Activated CD4-positive, alpha-beta T cell treated with anti-CD3 and anti-CD28 coated beads for 48 hours (primary cell): ENCODE measurements at places on chromosomes 1 and 21.

- peak; percentile 27 for DNase-seq
Measured at GRCh38 chr1:29122682-29123052, 1.0 kb downstream of the TMEM200B start.

DNA sequence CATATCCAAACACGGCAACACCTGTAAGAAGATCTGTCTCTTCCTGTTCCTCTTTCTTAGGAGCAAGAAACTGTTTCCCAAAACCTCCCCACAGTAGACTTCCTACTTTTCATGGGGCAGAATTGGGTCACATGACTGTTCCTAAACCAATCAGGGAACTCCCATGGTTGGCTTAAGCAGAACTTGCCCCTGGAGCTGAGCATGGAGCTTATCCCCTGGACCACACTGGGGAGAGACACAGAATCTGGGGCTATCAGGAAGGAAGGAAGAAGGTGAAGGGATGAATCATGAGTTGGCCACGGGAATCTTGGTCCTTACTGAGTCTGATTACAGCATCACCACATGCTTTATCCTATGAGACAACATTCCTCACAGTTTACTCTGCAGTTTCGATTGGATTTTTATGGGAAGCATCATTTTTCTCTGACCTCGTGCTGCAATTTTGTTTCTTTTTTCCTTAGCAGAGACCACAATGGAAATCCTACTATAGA is 81.8 kb downstream of the CDC7 start:
- DNase-seq, result no peak

DNA sequence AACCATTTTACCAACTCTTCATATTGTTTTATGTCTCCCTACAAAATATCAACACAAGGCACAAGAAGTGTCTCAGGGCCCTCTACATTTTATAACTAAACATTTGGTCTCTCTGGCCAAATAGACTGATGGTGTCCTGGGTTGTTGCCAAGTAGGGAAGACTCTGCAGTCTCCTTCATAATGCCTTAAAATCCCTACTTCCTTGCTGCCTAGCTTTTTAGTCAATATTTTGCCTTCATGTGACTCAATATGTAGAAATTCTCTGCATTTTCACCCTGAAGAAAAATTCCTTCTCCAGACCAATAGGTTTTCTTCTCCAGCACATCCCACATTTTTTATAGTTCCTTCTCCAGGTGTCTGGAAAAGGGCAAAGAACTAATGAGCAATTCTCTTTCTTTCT is 72.6 kb upstream of the IPO9 start:
- no peak for DNase-seq

GRCh38 chr1:177255411-177255810 is 84.7 kb downstream of the BRINP2 start:
- DNase-seq, result no peak

- DNase-seq, result no peak
Measured at GRCh38 chr1:51061231-51061918, 40.7 kb upstream of the C1orf185 start.

- no peak for DNase-seq
Measured at GRCh38 chr1:4778056-4778455, 123.6 kb downstream of the AJAP1 start.

- DNase-seq, result peak; percentile 71
Measured at GRCh38 chr1:36285443-36286101, 20.6 kb upstream of the SH3D21 start.

GRCh38 chr1:22677931-22678896 is 25.2 kb downstream of the C1QB start:
- no peak for DNase-seq

GRCh38 chr1:172609528-172609927 is 49.4 kb upstream of the FASLG start:
- no peak for DNase-seq

DNA sequence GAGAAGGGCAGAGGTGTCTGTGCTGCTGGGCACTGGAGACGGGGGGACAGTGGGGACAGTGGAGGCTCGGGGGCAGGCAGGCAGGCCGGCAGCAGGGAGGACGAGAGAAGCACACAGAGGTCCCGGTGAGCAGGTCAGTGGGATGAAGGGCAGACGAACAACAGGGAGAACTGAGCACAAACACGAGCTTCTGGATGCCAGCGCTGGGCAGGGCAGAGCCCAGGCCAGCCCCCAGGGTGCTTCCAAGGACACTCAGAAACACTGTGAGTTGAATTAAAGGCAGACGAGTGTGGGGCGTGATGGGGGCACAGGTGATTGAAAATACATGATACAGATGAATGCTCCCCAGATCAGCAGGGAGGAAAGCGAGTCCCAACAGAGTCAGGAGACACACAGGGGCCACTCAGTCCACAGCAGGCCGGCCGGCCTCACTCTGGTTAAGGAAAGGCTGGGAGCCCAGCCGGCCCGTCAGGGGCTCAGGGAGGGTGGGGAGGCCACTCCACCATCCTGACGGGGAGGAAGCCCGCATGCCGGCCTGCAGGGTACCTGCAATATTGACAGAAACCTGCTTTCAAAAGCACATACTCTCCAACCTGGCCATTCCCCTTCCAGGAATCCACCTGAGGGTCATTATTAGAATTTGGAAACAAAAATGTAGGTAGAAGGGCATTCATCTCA is 14.1 kb downstream of the SLC19A1 start:
- DNase-seq, result no peak

- no peak for DNase-seq
Measured at GRCh38 chr1:150576794-150577556, 2.4 kb downstream of the MCL1 start.

DNA sequence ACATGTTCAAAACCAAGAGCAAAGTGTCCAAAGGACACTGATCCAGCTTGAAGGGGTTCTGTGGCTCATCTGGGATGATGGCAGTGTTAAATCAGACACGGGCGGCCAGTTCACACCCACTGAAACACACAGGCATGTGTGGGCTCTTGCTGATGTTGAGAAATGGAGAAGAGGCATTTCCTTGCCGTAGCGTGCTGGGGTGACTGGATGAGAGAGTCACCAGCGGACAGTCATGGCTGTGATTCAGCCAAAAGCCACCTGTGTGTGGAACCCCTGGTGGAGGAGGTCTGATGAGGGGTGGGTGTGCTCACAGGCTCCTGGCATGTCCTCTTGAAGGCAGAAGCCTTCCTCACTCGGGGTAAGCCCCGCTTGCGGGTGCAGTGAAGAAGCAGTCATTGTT is 7.2 kb downstream of the C1orf35 start:
- no peak for DNase-seq

DNA sequence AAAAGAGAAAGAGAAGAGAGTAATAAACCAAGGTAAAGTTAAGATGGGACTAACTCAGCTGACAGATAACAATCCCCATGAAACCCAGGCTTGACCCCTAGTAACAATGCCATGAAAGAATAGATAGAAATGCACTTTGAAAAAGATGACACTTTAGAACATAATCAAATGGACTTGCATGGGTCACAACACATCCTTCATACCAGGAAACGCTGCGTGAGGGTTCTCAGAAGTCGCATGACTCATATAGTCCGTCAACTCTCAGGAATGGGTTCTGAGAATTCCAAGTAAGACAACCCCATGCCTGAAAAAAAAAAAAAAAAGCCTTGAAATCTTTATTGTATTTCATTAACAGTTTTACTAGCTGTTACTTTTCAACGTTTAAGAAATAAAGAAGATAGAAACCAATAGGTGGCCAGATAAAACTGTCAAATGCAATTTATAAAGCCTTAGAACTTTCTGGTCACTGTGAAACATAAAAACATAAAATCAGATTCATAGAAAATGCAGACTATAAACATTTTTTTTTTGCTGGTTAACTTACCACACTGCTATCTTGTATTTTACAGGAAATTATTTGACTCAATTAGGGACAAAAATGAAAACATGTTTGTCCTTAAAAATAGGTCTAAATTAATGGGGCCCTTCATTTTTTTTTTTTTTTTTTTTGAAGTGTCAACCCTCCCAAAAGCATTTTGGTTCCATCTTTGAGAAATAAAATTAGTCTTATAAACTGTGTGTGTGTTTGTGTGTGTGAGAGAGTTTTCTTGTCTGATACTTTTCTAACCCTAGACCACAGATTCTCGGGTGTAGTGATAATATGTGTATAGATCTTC is 202.1 kb downstream of the NCAM2 start:
- DNase-seq, result peak; percentile 8

DNA sequence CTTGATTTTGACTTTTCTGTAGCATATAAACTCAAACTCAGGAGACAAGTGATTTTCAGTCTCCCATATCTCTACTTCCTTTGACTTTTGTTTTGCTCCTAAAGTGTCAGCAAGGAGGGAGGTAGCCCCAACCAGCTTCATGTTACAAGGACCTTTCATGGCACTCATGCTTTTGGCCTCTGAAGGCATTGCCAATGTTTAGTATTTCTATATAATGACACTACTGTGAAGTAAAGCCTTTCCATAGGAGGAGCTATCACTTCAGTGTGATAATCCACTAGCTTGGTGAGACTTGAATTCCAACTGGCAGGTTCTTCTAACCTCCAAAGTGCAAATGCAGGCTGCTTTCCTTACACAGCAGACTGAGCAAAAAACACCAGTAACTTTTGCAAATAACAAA is 14.4 kb downstream of the COLGALT2 start:
- DNase-seq, result no peak

GRCh38 chr1:233879841-233880240 is 24.6 kb upstream of the SLC35F3 start:
- no peak for DNase-seq

GRCh38 chr1:29624320-29625083 is 388.2 kb downstream of the PTPRU start:
- no peak for DNase-seq

- DNase-seq, result no peak
Measured at GRCh38 chr1:91844862-91845528, 41.0 kb downstream of the TGFBR3 start.

DNA sequence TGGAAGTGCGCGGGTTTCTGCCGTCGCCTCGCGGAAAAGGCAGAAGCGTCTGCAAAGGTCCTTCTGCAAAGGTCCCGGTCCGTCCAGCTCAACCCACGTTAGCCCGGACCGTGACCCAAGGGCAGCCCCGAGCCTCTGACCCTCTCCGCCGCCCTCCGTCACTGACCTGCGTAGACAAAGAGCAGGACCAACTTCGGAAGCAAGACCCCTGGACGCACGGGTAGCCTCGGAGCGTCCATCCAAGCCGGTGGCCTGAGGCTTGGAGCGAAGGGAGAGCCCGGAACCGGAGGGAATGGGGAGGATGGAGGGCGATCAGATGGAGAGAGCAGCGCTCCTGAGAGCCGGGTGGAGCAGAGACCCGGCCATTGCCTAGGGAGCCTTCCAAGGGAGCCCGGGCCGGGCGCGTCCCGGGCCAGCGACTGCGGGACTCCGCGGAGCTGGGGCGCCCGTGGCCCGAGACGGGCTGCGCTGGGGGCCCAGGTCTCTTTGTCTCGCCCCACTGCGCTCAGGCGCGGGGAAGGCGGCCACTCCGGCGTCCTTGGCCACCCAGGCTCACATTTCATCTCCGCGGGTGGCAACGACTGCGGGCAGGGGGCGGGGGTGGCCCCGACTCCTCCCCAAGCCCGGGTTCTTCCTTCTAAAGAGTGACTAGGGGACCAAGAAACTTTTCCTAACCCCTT is at the start of gene CYYR1:
Gene CYYR1 (minus strand): TSS at position 585 of the 680 bp plus-strand sequence. CDS start 346 bp downstream, at position 239.
- DNase-seq, result no peak

GRCh38 chr21:43333298-43334062 is 93.5 kb downstream of the SIK1 start:
- no peak for DNase-seq

DNA sequence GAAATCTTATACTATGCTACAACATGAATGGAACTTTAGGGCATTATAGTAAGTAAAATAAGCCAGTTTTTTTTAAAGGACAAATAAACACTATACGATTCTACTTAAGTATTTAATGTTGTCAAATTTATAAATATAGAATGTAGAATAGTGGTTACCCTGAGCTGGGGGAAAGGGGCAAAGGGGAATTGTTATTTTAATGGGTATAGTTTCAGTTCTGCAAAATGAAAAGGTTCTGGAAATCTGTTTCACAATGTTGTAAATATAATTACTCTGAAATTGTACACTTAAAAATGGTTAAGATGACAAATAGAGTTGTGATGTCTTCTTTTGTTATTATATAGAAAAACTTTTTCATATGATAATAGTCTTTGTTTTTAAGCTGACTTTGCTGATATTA is 366.3 kb downstream of the MRPL39 start:
- no peak for DNase-seq

GRCh38 chr1:41010345-41010744 is 11.2 kb downstream of the SLFNL1 start:
- no peak for DNase-seq

GRCh38 chr1:25001125-25001915 is 71.2 kb upstream of the RUNX3 start:
- DNase-seq, result no peak

DNA sequence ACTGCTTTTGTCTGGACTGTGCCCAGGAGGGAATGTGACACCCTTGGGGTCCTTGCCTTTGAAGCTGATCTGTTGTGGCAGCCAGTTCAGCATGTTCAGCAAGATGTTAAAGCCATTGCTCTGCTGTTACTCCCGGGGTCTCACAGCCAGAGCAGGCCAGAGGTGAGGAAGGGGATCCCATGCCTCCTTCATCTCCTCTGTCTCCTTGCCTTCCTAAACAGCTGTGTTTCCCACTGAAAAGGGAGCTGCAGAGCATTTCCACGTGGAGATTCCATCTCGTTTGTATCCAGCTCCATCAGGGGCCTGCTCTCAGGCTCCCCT is 135.8 kb upstream of the COL6A1 start:
- no peak for DNase-seq

DNA sequence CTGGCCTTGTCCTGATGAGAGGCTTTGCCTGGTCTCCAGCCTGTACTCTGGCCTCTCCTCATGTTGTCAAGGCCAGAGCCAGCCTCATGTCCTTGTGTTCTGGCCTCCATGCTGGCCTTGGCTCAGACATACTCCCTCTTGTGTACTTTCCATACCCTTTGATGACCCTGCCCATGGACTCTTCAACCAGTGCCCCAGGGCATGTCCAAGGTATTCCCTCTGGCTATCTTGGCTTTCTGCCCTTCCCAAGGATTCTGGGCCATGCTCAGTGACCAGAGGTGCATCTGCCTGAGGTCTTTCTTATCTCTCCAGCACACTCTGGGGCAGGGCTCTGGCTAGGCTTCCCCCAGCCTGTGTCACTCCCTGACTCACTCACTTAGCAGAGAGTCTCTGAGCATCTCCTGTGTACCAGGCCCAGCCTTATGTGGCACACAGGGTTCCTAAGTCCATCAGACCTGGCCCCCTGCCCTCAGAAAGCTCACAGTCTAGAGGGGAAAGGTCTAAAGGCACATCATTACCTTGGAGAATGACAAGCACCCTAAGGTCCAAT is 141.4 kb upstream of the GRIK3 start:
- no peak for DNase-seq

GRCh38 chr1:231806623-231807495 is 180.3 kb downstream of the DISC1 start:
- DNase-seq, result peak; percentile 63

DNA sequence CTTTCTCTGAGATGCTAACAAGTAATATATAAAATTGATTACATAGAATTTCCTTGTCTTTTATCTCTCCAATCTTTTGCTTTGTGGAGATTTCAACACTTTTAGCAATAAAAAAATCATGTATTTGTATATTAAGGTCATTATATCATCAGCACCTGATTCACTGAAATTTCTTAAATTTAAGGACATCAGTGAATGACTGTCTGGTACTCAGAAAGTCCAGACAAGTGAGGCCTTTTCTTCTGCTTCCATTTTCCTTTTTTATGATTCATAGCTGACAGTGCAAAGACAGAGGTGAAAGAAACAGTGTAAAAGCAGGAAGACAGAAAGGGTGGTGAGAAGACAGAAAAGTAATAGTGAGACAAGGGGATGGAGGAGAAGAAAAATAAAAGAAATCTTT is 54.6 kb downstream of the FASLG start:
- DNase-seq, result no peak
